ENCODE measurements at places on chromosomes 12 and 14. TPM values are rescaled to one million over a fixed set of nuclear protein-coding genes. Genes with fewer than 3 reads are reported as not detected.
A peak's percentile ranks its signal among the peaks of the same experiment; 100 is the strongest.

The EMP1 gene
- 228 TPM for polyA plus RNA-seq

The DLST gene
- polyA plus RNA-seq = 150 TPM

The DHRS2 gene
- 0.16 TPM for polyA plus RNA-seq

- no peak for DNase-seq
These were observed 40.2 kb upstream of the OTOGL start for GRCh38 chr12:80059102-80059501.

DNA sequence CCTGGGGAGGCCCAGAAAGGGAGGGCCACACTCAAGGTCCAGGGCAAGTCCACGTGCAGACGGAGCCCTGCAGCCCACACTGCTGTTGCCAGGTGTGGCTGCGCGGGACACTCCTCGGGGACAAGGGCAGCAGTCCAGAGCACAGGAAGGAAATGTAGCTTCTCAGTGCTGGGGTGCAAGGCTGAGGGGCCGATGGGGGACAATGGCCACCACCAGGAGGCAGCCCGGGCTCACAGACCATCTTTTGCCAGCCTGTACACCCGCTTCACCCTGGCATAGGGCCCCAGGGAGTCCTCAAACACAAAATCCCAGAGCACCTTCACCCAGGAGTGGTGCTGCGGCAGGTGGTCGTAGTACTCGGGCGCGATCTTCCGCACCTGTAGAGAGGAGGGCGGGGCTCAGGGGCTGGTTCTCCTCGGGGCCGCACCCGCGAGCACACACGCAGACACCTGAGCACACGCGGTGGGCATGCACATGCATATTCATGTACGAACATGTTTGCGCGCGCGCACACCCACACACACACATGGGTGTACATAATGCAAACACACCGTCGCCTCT, 12.8 kb downstream of the DEGS2 start:
- no peak for DNase-seq

DNA sequence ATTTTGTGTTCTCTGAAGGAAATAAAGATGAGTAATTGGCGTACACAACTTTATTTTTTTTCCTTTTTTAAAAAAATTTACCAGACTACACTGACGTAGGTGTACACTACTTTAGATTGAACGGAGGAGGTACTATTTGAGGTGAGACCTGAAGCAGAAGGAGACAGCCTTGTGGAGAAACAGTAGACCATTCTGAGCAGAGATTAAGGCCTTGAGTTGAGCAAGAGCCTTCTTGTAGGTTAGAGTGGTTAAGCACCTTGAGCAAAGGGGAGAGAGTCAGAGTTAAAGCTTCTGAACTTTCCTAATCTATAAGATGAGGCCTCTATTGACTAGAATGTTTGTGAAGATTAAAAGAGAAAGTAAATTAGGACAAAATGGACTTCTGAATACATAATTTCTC, 2.5 kb downstream of the LEMD3 start:
- no peak for DNase-seq

DNA sequence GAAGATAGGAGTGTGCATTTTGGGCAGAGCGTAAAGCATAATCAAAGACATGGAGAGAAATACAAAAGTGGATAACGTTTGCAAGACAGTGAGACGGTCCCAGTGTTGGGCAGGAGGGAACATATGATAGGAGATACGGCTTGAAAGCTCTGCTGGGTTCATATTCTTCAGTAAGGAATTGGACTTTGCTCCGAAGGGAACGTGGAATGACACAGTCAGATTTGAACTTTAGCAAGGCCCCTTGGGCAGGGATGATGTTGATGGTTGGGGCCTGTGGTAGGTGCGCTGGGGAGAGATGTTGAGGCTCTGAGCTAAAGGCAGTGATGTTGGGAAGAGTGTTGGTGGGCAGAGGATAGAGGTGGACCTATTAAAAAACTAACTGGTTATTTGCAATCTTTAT, 143.5 kb upstream of the TBX3 start:
- no peak for DNase-seq

The PIWIL1 gene
- polyA plus RNA-seq = not detected

GRCh38 chr12:94621662-94622359, 28.5 kb downstream of the TMCC3 start:
- DNase-seq = no peak

The SCNN1A gene
- 0.36 TPM for polyA plus RNA-seq

The DRAM1 gene
- polyA plus RNA-seq = 168 TPM

The SLC5A8 gene
- polyA plus RNA-seq = not detected

DNA sequence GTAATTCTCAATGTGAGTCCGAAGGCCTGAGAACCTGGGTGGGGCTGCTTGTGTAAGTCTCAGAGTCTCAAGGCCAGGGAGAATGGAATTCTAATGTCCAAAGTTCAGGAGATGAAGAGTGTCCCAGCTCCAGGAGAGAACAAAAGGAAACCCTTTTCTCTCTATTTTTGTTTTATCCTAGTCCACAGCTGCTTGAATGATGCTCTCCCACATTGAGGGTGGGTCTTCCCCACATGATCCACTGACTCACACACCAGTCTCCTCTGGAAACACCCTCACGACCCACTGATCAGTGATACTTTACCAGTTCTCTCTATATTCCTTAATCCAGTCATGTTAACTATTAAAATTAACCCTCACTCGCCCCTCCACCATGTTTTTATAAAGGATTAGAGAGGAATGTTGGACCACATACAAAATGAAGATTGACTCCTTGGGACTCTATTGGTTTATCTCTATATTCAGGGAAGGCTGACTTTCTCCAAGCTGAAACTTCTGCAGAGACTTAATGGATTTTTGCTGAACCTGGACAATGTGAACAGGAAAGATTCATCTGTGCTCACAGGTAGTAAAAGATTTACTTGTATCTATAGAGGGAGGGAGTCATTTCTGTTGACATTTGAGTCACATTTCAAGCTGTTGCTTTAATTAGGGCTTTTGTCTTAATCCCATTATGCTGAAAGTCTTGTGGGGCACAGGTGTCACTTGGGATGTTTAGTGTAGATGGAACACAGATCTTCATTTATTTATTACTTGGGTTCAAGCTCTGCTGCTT, 1061.0 kb upstream of the TMEM132C start:
- DNase-seq = no peak

The CEBPE gene
- not detected for polyA plus RNA-seq

DNA sequence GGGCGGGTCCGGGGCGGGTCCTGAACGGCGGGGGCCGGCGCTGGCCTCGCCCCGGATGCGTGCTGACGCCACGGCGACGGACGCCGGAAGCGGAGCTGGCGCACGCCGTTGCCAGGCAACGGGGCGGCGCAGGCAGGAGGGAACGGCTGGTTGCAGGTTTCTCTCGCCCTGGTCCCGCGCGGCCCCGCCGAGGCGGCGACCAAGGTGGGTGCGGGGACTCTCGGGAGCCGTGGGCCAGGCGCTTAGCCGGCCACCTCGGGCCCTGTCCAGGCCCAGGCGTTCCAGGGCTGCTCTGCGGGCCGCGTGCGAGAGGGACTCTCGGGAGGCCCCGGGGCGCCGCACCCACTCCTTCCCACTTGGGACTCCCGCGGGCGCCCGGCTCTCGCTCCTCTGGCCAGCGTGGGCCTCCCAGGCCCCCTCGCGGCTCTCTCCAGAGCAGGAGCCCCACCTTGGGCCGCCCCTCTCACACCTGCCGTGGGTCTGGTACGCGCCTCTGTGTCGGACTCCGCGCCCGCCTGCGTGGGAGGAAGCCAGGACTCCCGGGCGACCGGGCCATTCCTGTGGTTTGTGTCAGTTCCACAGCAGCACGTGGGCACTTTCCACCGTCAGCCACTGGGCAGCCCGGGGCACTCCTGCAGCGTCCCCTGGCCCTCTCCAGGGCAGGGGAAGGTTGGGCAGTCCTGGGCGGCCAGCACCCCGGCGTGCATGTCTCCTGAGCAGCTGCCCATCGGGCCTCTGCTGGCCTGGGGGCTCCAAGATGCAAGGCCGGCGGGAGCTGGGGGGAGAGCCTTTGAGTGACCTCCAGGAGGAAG, at the start of gene CLBA1:
TSS of gene CLBA1 (plus strand) at position 114 of the 812 bp plus-strand sequence. CDS start at position 758, 644 bp downstream.
- no peak for DNase-seq

The NPAS3 gene
- polyA plus RNA-seq = 0.04 TPM

- no peak for DNase-seq
These were observed 121.1 kb upstream of the EEA1 start for GRCh38 chr12:93050026-93050747.

GRCh38 chr12:111775205-111776193, 8.8 kb downstream of the ALDH2 start:
- peak; percentile 33 for DNase-seq

The ITFG2 gene
- polyA plus RNA-seq = 21.9 TPM

GRCh38 chr12:97385121-97385520, 77.5 kb upstream of the RMST start:
- no peak for DNase-seq

GRCh38 chr14:63654346-63654745, 12.7 kb upstream of the WDR89 start:
- DNase-seq = peak; percentile 73

DNA sequence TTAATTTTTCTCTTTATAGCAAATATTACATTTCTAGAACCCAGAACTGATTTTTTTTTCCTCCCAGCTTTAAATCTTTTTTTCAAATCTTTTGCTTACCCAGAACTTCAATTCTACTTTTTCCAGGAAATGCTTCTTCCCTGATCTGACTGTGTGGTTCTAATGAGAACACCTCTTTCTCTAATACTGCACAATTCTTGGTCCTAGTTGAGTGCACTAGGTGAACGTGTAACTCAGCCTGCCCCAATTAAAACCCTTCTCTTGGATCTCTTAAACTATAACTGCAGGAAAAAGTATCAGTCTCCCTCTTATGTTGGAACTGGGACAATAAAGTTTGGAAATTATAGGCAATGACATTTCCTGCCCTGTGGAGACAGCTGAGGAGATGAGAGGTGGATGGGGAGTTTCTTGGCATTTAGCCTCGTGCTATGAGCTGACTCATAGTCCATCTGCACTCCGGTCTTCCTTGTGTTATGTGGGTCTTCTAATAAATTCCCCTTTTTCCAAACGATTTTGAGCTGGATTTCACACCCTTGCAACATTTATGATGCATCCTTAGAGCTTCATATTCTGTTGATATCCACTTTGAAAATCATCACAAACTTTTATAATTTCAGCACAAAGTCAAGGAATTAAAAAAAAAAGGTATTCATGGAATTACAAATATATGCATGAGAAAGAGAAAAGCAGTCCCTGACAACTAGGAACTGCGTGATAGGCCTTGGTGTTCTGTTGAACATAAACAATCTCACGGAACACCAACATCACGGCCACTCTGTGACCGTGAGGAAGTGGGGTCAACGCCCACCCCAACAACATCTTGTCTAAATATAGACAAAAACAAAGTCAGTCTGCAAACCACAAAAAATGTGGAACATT, 52.4 kb downstream of the BRMS1L start:
- DNase-seq = peak; percentile 85

The EGLN3 gene
- polyA plus RNA-seq = 0.47 TPM

The LYZ gene
- polyA plus RNA-seq = not detected

DNA sequence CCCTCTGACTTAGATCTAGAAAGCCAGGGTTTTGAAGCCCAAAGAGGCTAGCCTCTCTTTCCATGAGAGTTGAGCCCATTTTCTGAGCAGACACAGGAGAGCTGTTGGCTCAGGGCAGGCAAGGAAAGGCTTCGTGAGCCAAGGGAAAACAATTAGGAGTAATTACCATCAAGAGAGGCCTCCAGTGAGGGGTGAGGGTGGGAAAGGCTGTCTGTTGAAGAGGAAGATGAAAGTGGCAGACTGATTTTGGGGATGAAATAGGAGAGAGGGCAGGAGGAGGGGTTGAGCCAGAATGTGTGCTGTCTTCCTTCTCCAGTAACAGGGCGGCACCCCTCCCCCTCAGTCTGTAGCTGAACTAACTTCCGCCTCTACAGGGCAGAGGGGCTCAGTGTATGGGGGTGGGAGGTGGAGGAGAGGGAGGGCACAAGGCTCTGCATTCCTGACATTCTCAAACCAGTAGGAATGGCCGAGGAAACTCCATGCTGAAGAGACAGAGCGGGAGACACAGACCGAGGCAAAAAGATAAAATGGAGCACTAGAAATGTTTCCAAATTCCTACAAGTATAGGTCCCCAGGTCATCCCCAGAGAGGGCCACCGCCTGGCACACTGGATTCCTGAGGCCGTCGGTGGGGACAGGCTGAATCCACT, 33.1 kb upstream of the COL2A1 start:
- DNase-seq = no peak

The SAMD15 gene
- polyA plus RNA-seq = 1.4 TPM

DNA sequence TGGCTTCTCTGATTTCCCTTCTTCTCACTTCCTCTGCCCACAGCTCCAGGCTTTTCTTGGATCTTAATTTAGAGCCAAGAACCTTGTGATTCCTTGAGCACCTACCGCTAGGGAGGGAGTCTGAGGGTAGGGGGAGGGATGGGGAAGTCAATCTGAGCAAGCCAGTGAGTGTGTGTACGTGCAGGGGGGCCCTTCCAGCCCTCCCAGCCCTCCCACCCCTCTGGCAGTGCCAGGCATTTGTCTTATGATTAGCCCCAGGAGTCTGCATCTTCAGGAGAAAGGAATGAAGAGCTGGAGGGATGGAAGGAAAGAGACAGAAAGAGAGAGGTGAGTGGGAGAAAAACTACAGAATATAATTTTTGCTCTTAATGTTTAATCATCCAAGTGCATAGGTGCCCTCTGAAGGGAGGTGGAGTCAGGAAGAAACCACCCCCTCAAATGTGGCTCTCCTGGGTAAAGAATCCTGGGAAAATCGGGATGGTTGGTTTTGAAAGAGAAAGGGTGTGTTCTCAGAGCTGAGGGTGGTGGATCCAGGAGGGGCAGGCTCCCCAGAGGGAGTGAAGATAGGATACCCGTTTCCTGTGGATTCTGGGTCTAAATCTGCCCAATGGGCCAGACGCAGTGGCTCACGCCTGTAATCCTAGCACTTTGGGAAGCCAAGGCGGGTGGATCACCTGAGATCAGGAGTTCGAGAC, 2.1 kb downstream of the PIANP start:
- no peak for DNase-seq

DNA sequence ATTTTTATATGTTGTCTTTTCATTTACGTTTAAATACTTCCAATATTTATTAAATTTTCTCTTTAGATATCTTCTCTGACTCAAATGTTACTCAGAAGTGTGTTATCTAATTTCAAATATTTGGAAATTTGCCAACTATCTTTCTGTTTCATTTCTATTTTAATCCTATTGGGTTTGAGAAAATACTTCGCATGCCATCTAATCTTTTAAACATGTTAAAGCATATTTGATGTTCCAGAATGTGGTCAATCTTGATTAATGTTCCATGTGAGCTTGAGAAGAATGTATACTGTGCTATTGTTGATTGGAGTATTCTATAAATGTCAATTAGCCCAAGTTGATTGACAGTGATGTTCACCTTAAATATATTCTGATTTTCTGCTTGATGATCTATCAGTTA, 11.9 kb upstream of the DCN start:
- no peak for DNase-seq

- no peak for DNase-seq
These were observed 41.1 kb downstream of the GLRX5 start for GRCh38 chr14:95575840-95576473.

The KCNA5 gene
- not detected for polyA plus RNA-seq

The RNU4-1 gene
- not detected for polyA plus RNA-seq

GRCh38 chr14:89973234-89973823, 17.6 kb downstream of the TDP1 start:
- no peak for DNase-seq

The MTRFR gene
- polyA plus RNA-seq = 11.6 TPM

- no peak for DNase-seq
These were observed 168.2 kb upstream of the BCL2L14 start for GRCh38 chr12:11902525-11902875.
